ENCODE measurements at places on chromosomes 2 and 18.

GRCh38 chr2:136075476-136075875 lies 42.5 kb downstream of the CXCR4 start:
- no peak for DNase-seq

DNA sequence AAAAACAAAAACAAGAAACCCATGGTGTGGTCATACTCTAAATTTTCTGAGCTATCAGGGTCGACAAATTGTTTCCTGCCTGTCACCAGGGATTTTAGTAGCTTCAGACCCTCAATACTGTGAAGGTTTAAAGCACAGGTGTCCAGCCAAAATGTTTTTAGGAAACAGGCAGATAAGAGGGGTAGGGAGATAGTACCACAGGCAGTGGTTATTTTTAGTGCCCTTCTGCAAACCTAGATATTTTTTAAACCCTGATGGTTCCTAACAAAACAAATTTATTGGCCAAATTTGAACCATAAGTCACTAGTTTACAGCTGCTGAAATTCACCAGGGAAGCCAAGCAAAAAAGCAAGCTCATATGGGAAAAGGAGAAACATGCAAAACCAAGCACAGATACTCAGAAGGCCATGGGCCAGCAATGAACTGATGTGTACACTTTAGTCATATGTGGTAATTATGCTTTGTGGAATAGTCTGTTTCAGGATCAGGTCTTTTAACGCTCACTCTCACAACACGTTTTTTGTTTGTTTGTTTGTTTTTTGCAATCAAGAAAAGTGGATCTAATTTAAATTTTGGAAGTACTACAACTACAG lies 156.8 kb upstream of the STK17B start:
- DNase-seq = no peak

GRCh38 chr2:201344663-201345366 lies 12.3 kb downstream of the FLACC1 start:
- DNase-seq = no peak

GRCh38 chr2:12341920-12342319 lies 374.8 kb upstream of the TRIB2 start:
- no peak for DNase-seq

- DNase-seq = no peak
Observed at GRCh38 chr18:25517881-25518715, 166.1 kb upstream of the ZNF521 start.

DNA sequence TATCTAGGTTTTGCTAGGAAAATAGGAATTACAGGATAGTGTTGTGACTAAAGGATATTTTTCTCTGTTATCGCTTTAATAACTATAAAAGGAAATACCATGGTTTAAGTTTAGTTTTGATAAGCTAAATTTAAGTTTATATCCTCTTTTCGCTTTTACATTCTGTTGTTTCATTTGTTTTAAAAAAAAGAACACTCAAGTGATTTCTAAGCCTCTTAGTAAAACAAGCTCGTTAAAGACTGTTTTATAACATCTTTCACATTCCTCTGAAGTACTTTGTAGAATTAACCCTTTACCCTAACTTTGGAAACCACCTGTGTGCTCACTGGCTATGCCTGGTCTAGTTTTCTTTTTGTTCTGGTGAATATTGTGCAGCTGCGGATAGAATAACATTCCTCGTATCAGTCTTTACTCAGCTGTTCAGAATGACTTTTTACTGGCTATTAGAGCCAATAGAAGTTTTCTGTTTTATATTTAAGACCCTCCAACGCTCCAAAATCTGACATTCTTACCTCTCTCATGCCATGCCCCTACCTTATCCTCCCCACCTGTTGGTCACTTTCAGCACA lies 183.1 kb downstream of the PTPRM start:
- no peak for DNase-seq

DNA sequence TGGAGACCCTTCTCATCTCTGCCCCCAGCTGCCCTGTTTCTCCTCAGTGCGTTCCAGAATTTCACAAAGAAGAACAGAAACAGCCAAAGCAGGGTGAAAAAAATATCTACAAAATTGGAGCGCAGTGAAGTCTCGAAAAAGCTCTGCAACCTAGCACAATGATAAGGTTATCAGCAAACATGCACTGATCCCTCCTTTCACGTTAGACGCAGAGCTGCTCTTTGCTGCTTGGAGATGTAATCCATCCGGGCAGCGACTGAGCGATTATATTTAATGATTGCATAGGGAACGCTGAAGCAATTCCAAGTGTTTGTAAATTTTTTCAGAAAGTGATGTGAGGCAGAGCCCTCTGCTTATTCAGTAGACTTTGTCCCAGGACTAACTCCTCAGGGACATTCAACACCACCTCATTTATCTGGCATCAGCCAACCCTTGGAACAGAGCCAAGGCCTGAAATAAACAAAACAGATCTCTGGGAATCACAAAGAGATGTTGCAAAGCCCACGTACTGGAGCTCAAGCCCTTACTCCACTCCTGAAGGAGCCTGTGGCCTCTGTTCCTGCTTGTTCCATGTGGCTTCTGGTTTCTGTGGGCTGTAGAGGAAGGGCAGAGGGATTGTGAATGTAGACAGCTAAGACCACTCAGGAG lies 172.6 kb upstream of the BCL2L11 start:
- DNase-seq = no peak

GRCh38 chr18:48668466-48669179 lies 129.8 kb downstream of the CTIF start:
- DNase-seq = no peak

- DNase-seq = no peak
Observed at GRCh38 chr2:148614322-148615049, 30.1 kb upstream of the EPC2 start.

DNA sequence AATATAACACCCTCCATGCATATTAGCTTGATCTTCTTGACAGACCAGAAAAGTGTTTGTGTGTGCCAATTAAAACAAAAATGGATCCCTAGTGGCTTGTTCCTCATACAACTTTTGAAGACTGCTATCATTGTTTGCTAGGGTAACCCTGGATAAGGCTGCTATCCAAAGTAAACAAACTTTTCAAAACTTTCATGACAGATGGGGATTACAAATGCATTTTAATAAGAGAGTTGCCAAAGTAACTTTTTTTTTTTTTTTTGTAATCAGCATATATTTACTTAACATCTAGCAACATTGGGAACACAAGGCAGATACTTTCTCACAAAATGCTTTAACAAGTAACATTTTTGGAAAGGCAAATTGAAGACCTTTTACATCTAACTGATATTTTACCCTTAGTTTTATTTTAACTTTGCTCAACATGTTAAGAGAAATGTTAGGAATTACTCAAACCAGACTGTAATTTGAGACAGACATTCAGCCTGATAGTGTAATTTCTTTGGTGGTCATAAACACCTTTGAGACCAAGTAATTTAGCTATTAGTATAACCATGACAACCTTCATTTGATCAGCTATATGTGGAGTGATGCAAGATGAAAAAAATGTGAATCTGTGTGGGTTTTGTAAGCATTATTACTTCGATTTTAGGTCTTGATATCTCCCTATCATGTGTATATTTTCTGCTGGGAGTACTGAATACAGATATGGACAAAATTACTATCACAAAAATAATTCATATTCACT lies 300.9 kb downstream of the ARHGAP15 start:
- DNase-seq = no peak

- no peak for DNase-seq
Observed at GRCh38 chr2:26224095-26224494, 20.3 kb downstream of the HADHA start.

Measured in progenitor cell of endocrine pancreas (in vitro differentiated cells).